ENCODE measurements at places on chromosomes 4 and X.
A peak's percentile ranks its signal among the peaks of the same experiment; 100 is the strongest.

GRCh38 chrX:21974011-21974385 is 33.5 kb downstream of the SMS start:
- no peak for DNase-seq

DNA sequence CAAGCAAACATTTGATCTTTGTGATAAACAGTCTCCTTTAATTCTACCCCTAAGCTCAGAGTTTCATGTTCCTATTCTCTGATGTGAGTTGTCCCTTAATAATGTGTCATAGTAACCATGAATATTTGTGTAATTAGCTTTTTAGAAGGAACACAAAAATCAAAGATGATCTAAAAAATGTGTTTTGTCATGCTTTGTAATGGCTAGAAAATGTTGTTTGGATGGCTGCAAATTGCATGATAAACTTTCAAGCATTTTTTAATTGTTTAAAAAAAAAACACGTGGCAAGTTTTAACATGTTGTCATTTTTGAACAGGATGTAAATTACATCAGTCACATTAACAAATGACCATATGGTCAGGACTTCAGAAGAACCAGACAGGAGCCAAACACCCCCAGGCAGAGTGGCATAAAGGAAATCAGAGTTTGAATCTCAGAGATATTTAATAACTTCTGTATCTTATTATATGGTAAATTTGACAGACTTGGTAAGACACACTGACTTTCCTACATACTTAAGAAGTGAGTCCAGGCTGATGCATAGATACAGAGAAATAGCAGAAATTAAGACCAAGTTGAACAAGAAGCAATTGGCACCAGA is 223.9 kb upstream of the VEGFC start:
- DNase-seq, result no peak

- DNase-seq, result no peak
Measured at GRCh38 chrX:106042296-106042695, 3.8 kb upstream of the SERPINA7 start.

DNA sequence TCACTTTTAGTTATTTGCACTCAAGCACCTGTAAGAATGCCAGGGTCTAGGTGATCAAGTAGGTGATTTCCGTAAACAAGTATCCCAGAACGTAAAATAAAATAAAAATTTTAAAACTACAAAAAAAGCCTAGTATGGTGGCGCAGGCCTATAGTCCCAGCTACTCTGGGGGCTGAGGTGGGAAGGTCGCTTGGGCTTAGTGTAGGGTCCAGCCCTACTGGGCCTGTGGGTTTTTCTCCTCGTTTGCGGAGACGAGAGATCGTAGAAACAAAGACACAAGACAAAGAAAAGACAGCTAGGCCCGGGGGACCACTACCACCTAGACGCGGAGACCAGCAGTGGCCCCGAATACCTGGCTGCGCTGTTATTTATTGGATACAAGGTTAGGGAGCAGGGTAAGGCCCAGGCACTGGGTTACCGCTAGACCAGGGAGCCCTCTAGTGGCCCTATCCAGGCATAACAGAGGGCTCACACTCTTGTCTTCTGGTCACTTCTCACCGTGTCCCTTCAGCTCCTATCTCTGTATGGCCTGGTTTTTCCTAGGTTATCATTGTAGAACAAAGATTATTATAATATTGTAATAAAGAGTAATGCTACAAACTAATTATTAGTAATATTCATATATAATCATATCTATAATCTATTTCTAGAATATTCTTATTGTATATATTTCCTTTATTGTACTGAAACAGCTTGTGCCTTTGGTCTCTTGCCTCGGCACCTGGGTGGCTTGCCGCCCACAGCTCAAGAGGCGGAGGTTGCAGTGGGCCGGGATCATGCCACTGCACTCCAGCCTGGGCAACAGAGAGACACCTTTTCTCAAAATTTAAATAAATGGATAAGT is 38.4 kb downstream of the SAGE1 start:
- peak; percentile 18 for DNase-seq

DNA sequence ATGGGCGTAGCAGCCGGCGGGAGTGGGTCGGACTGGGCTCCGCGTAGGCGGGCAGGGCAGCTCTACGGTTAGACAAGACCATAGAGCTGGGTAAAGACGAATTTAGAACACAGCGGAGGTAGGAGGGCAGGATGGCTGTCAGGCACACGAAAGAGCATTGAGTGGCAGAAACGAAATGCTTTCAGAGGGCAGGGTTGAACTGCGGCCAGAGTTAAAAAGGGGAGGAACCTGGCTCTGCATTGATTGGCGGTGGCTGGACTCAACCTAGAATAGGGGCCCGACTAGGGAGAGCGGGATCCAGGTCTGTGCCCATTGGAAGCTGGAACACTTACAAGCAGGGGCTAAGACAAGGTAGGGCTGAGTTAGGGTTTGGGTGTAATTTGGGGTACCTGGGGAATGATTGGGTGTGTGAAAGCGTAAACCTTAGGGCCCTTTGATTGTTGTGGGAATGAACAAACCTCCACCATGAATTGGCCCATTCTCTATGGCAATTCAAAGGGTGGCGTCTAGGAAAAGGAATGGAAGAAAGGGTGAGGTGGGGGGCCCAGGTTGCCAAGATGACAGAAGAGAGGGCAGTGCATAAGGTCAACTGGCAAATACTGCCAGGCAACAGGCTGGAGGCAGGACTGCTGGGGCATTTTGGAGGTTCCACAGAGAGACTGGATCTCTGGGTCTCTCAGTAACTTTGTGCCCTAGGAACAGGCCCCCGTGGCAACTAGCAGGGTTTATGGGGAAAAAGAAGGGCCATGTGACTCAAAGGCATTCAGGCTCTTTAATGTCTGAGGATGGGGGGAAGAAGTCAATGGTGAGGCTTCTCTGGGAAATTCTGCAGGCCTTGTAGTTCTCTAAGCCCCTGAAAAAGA is 911 bp upstream of the ELK1 start:
- DNase-seq, result no peak

GRCh38 chrX:39613482-39613995 is 484.2 kb downstream of the BCOR start:
- no peak for DNase-seq

DNA sequence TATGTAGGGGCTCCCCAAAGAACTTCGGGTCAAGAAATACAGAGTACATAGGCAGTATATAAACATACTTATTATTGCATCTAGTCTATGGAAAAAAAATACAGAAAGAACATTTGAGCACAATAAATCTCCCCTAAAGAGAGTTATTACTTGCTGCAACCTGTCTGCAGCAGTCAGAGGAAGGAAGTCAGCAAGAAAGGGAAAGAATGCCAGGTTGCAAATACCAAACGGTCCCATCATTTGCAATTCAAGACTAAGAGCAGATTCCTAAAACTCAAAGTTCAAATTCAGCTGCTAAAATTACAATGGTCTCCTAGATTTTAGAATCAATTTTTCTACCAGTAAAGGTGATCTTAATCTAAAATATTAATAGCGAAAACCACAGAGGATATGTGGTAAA is 236.2 kb upstream of the NUDT6 start:
- no peak for DNase-seq

DNA sequence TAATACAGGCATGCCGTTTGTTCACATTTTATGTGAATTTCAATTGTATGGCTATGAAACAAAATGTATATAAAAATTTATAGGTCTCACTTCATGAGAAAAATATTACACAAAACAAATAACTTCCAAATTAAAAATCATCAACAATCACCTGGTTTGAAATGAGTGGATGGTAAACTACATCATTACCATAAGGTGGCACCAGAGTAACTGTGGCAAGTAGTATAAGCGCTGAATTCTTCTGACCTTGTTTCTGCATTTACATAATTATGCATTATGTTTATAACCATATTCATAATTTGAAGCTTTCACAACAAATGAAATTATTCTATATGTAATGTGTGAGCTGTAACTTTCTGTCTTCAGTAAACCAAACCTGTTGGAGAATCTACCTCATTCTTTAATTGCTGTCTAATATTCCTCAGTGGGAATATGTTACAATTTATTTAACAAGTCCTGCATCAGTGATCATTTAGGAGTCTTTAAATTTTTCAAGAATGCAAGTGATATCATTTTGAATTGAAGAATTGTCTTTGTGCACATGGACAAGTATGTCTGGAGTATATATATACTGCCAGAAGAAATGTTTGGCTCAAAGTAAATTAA is 55.2 kb downstream of the MMRN1 start:
- DNase-seq, result no peak

GRCh38 chr4:101835121-101835904 is 44.8 kb downstream of the BANK1 start:
- no peak for DNase-seq

- no peak for DNase-seq
Measured at GRCh38 chr4:138915756-138916155, 99.8 kb upstream of the NOCT start.

GRCh38 chr4:35541146-35541887 is 703.0 kb downstream of the ARAP2 start:
- no peak for DNase-seq

- DNase-seq, result no peak
Measured at GRCh38 chr4:18999595-18999994, 978.0 kb upstream of the LCORL start.

DNA sequence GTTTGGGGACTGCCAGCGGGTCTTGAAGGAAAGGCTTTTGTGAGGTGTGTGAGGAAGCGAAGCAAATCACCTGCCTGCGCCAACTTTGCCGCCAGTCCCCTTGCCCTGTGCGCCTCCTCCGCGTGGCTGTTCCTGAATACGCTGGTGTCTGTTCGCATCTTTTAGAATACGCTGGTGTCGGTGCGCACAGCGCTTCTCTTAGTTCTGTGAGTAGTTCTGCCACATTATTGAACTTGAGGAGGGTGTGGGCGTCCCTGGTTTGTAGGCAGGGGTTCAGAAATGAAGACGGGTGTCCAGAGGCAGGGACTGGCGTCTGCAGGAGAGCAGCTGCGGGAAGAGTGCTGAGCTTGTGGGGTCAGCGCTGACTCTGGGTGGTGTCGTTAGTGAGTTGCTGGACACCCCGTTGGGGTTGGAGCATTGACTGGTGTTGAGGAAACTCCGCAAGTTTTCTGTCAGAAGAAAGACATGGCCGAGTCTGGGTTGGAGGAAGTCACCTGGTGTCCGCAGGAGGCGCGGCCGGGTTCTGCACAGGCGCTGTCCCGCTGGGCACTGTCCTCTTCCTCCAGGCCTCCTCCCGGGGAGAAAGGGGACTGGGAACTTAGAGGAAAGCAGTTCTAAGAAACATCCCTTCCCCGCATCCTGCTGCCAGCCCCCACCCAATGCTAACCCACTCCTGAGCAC is 930 bp downstream of the ZNF718 start:
- peak; percentile 24 for DNase-seq

DNA sequence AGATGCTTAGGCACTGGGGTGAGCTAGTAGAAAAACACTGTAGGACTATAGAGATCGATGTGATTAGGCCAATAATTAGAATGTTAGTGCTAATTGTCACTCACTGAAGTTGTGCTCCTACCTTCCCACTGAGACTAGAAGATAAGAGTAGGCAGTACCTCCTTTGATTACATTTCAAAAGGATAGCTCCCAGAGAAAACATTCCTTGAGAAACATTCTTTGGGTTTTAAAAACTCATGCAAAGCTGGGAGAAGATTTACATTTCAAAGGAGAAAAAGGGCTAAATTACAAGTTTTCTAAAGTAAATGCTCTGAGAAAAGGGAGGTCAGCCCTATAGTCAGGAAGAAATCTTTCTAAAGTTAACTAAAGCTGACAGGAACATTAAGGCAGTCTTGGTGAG is 860.3 kb upstream of the NDST4 start:
- no peak for DNase-seq

GRCh38 chr4:46839128-46839527 is 69.9 kb downstream of the COX7B2 start:
- no peak for DNase-seq

DNA sequence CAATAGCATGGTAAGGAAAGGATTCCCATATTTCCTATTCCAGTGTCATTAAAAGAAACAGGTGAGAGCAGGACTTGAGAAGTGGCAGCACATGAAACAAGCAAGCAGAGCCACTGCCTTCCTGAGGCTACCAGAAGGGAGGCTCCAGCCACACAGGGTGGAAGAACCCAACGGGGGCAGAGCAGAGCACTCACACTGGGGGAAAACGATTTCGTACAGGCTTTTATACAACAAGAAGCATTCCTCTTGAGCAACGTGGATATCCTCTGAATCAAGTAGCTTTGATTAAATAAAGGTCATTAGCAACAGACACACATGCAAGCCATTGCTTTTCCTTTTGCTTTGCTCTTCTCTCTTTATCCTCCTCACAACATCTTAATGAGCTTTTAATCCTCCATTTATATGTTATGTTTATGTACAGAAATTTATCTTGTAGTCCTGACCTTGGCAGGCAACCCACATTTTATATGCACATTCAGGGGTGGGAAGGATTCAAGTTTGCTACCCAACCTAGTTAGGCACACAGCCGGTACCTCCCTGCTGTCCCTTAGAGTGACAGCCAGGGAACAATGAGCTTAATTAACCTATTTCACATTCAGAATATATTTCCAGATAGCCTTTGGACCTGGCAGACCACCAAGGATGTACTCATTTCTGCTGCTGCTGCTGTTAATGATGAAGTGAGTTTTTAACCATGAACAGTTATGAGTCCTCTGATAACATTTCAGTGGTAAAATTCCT is 202.1 kb downstream of the ARHGAP24 start:
- DNase-seq, result no peak

GRCh38 chr4:166252487-166253402 is 379.7 kb downstream of the TLL1 start:
- DNase-seq, result no peak

DNA sequence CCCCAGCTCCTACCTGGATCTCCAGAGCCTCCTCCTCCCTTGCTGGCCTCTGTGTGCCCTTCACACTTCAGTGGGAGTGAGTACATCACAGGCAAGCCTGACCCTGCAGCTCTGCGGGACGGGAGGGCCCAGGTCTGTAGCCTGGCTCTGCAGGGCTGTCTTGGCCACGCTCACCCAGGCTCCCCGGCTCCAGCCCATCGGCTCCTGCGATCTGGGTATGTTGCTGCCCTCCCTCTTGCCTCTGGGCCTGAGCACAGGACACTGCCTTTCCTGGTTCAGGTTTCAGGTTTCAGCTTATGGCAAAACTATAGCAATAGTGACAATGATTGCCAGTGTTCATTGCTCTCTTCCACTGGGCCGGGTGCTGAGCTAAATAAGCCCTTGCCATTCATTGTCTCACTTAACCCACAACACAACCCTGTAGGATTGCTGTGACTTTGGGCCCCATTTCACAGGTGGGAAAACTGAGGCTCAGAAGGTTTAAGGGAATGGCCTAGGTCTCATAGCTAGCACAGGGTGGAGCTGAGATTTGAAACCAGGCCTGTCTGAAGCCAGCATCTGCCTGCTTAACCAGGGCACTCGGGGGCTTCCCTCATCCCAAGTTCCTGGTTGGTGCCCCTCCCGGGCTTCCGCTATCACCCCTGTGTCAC is 44.6 kb upstream of the SORCS2 start:
- DNase-seq, result no peak

- no peak for DNase-seq
Measured at GRCh38 chr4:17188547-17189400, 290.3 kb upstream of the LDB2 start.

- no peak for DNase-seq
Measured at GRCh38 chr4:81786063-81786763, 314.5 kb upstream of the RASGEF1B start.

DNA sequence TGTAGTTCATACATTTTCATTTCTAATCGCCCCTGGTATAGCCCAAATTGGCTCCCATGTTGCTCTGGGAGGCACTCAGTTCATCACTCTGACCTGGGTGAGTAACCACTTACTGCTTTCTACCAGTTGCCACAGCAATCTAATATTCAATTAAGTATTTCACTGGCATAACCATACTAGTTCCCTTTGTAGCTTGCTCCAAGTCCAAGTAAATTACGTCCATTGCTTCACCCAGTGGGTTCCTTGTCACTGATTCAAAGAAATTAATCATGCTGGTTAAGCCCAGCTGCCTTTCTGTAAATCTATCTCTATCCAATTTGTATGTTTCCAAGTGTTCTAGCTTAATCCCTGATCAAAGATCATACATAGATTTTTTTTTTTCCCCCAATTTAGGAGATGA is 92.0 kb upstream of the CBR4 start:
- no peak for DNase-seq
